ENCODE measurements at places on chromosomes 7 and 10.

GRCh38 chr10:47297866-47298540, 2.0 kb upstream of the GDF10 start:
- DNase-seq: no peak

DNA sequence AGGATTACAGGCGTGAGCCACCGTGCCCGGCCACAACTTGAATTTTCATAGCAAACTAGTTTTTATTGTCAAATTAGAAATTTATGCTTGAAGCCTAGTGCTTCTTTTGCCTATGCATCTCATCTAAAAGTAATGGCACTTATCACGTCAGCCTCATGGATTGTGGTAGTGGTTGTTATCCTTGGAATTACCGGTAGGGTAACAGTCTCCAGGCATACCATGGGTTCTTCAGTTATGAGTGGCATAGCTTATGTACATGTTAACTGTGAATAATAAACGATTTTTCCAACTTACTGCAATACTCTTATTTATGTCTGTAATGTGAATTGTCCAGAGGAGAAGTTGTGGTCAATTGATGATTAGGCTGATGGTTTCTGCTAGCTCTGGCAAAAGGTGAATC, 63.1 kb downstream of the BMPR1A start:
- no peak for DNase-seq

- DNase-seq: no peak
These were observed 65.9 kb downstream of the PDIA4 start for GRCh38 chr7:148962440-148962822.

- no peak for DNase-seq
These were observed 2.7 kb upstream of the SUV39H2 start for GRCh38 chr10:14875941-14876340.

GRCh38 chr7:94178230-94178629, 174.1 kb upstream of the BET1 start:
- no peak for DNase-seq

GRCh38 chr10:24751716-24752115, 28.0 kb upstream of the ARHGAP21 start:
- no peak for DNase-seq

GRCh38 chr7:29086545-29086944, 59.8 kb downstream of the CPVL start:
- DNase-seq: no peak

DNA sequence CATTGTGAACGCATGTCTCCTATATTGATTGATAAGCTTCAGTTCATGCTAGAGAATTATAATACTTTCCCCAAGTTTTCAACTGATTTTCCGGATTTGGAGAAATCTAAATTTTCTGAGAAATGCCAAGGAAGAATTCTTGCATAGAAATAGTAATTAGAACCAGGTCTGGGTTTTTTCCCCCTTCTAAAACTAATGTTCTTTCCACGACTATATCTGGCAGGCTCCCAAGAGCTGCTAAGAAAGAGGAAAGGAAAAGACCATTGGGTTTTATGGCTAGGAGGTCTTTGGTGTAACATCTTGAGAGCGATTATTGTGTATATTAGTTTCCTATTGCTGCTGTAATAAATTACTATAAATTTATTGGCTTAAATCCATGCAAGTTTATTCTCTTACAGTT, 71.8 kb upstream of the CACNB2 start:
- no peak for DNase-seq

DNA sequence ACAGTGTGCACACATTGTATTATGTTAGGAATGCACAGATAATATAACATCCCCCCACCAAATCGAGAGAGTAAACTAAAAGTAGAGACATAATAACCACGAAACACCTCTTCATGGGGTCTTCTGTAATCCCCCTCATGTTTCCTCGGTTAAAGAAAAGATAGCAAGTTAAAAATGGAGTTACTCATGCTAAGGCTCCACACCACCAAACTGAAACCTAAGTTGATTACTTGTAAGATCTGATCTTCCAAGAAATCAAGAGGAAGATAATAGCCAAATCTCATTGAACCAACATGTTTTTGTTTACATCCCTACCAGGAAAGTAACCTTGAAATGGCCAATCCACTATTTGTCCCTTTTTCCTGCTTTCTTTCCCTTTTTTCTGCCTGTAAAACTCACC, 11.7 kb upstream of the ETV1 start:
- no peak for DNase-seq

GRCh38 chr10:70132098-70133029, at the start of gene AIFM2:
TSS of gene AIFM2 (minus strand) at chr10:70132825. CDS start at chr10:70124084, 8,741 bp downstream.
- peak; percentile 79 for DNase-seq

DNA sequence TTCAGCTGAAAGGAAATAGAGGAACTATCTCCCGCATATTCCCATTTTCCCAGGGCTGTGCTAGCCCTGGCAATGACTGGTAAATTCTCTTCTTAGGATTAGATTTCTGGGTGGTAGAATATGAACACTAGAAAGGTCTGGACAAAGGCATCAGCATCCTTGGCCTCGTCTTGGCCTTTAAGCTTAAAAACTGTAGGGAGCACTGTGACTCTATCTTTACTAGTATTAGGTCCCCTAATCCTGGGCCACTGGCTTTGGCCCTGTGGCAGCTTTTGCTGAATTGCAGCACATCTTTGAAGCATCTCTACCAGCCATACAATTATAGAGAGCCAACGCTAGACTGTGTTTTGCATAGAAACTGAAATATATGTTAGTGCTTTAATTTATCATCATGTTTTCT, 41.5 kb upstream of the EBLN1 start:
- DNase-seq: peak; percentile 34

GRCh38 chr10:35448687-35449662, 112.7 kb downstream of the CCNY start:
- DNase-seq: peak; percentile 72

DNA sequence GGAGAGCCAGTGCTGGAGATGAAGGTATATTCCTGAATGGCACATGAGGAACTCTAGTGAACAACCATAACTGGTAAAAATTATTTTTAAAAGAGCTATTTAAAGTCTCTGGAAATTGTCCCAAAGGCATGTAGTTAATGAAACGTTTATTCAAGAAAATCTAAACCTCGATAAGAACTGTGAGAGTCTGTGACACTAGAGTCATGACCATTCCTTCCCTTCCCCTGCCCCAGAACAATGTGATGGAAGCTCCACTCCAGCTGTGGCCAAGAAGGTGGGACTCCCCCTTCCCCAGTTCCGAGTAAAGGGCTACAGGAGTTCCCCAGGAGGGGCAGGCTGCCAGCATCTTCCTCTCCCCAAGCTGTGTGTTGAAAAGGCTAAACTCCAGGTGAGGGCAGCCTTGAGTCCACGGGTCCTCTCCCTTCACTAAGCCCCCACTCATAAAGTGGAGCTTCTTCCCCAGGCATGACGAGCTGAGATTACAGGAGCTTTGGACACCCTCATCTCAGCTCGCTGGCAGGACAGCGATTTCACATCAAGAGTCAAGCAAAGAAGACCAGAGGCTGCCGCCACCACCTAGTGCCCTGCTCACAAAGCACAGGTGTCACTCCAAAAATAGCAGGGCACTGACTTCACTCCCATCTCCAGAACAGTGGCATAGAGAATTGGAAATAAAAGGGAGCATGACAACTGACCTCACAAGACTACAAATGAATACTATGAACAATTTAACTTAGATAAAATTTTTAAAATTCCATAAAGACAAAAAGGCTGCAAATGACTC, 68.5 kb downstream of the NHLRC2 start:
- DNase-seq: no peak

GRCh38 chr10:72260976-72261783, 12.5 kb upstream of the DDIT4 start:
- peak; percentile 27 for DNase-seq

DNA sequence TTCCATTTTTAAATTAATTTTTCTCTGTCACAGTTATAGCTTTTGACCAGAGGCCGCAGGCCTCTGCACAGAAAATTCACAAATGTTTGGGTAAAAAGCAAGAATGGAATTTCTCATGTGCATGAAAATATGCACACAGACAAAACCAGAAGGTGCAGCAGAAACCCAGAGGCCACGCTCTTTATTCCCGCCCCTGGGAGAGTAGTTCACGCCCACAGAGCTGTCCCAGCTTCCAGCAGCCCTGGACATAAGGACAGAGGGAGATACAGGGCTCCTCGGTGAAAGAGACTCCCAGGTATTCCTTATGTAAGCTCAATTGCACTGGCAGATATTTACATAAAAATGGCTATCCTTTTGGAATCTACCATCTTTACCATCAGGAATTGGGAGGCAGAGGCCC, 245.2 kb upstream of the NFE2L3 start:
- no peak for DNase-seq

- no peak for DNase-seq
These were observed 114.3 kb downstream of the LMBR1 start for GRCh38 chr7:156778668-156779067.

- no peak for DNase-seq
These were observed 14.7 kb downstream of the SLC16A12 start for GRCh38 chr10:89520706-89521105.

GRCh38 chr7:80677629-80678028, 39.2 kb downstream of the CD36 start:
- DNase-seq: no peak

- DNase-seq: peak; percentile 50
These were observed 40.4 kb upstream of the DLX5 start for GRCh38 chr7:97064972-97065587.

GRCh38 chr7:538764-539685, 19.4 kb upstream of the PDGFA start:
- no peak for DNase-seq

DNA sequence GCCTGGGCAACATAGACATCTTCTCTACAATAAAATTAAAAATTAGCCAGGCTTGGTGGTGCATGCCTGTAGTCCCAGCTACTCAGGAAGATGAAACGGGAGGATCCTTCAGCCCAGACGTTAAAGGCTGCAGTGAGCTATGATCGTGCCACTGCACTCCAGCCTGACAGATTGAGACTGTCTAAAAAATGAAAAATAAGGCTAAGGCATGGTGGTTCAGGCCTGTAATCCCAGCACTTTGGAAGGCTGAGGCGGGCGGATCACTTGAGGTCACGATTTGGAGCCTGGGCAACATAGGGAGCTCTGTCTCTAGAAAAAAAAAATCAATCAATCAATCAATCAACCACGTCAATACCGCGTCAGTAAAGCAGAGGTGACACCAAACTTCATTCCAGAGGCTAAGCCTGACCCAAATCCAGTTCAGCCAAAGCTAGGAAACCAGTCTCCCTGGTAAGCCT, 31.1 kb downstream of the MRPS24 start:
- no peak for DNase-seq

DNA sequence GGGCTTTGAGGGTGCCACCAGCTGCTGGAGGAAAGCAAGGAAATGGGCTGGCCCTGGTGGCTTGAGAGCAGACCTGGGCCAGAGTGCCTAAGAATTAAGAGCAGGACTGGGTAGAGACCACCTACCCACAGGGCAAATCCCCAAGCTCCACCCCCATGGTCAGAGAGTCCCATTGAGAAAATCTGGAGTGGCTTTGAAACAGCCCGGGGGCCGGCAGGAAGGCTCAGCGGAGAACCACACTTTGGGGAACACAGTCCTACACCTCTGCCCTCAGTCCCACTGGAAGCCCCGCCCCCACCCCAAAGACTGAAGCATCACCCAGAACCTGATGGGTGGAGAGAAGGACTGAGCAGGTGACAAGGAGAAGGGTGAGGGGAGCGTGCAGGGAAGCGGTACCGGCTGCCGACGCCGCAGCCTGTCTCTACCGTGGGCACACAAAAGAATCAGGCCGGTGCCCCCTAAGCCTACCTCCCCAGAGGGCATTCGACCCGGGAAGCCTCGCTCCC, 3.6 kb downstream of the SMARCD3 start:
- no peak for DNase-seq

- DNase-seq: peak; percentile 80
These were observed at the start of gene STX1A for GRCh38 chr7:73718905-73719805. TSS of gene STX1A (minus strand) at chr7:73719669. CDS start at chr7:73719631, 38 bp downstream.

GRCh38 chr10:63119041-63119440, 14.1 kb upstream of the NRBF2 start:
- no peak for DNase-seq

- no peak for DNase-seq
These were observed 31.0 kb upstream of the STARD3NL start for GRCh38 chr7:38147005-38147404.

DNA sequence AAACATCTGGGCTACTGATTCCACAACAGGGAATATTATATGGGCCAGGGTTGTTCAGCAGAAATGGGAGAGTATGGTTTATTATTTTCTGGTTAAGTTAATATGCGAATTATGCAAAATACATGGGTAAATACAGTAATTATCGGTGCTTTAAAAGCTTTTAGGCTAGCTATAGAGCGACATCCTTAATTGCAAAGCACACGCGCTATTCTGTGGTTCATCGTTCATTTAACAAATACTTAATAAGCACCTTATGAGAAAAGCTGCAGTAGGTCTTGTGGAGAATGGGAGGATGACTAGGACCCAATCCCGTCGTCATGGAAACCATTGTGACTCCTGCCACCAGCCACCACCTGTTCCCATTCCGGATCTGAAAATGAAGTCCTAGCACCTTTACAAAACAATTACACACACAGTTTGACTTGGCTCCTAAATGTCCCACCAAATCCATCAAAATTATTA, 623 bp upstream of the CEP41 start:
- no peak for DNase-seq

- no peak for DNase-seq
These were observed 9.6 kb downstream of the TPK1 start for GRCh38 chr7:144826208-144826607.

GRCh38 chr10:43083764-43084163, 6.9 kb downstream of the RET start:
- DNase-seq: no peak

GRCh38 chr10:29239569-29240472, 49.0 kb upstream of the LYZL1 start:
- DNase-seq: peak; percentile 14
